CD8-positive, alpha-beta memory T cell (primary cell): ENCODE measurements at places on chromosomes 6 and 20. TPM values are rescaled to one million over a fixed set of nuclear protein-coding genes. Genes with fewer than 3 reads are reported as not detected.

DNA sequence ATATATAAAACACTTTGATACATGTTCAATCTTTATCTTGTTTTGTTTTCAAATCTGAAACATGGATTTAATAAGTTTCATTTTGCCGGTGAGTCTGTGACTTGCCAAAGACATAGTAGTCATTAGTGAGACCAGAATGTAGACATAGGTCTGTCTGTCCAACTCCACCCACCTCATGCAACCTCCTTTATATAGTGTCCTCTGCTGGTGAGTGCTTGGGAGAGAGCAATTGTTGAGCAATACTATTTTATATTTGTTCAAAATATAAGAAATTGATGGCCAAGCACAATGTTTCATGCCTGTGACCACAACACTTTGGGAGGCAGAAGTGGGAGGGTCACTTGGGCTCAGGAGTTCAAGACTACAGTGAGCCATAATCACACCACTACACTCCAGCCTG lies 10.8 kb upstream of the LY86 start:
- no peak for DNase-seq

DNA sequence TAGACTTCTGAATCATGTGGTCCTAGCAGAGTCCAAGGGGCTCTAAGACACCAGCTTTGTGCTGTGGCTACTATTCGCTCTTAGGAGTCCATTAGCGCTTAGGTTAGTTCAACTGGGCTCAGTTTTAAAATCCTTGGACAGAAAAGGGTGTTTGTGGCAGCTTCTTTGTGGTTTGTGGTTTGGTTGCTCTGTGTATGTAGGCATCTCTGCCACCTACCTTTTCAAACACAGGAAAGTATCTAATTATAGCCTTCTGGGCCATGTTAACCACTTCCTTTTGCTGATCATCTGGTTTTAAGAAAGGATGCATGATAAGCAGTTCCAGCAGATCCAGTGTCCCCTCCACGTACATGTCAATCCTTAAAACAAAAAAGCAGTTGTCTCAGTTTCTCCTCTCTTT lies 10.8 kb downstream of the GSTA4 start:
- DNase-seq = peak; percentile 48

Gene PTGIS
- 7.6 TPM for total RNA-seq

GRCh38 chr6:139765825-139766285 lies 391.4 kb upstream of the CITED2 start:
- no peak for DNase-seq

GRCh38 chr6:11428895-11429294 lies 108.7 kb upstream of the TMEM170B start:
- DNase-seq = no peak

- DNase-seq = no peak
Measured at GRCh38 chr6:33069021-33069738, 4.3 kb downstream of the HLA-DPA1 start.

Gene CPXM1
- total RNA-seq = 0.46 TPM

Gene SLC17A4
- not detected for total RNA-seq

DNA sequence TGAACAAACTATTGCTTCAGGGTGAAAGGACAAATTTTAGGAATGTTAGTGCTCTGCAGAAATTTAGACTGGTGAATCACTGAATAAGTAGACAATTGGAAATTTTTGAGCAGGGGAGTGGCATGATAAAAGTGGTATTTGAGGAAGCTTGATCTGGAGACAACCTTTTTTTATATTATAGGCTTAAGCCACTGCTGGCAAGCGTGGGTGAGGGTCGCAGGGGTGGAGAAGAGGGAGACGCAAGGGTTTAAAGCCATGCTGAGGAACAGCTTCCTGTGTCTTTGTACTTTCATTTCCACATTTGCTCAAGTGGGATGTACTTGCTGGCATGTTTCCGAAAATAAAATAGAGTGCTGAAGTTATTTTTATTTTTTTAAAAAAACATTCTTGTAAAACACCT lies 23.7 kb downstream of the NCOA7 start:
- DNase-seq = no peak

- DNase-seq = no peak
Measured at GRCh38 chr6:16690608-16691142, 70.6 kb downstream of the ATXN1 start.

DNA sequence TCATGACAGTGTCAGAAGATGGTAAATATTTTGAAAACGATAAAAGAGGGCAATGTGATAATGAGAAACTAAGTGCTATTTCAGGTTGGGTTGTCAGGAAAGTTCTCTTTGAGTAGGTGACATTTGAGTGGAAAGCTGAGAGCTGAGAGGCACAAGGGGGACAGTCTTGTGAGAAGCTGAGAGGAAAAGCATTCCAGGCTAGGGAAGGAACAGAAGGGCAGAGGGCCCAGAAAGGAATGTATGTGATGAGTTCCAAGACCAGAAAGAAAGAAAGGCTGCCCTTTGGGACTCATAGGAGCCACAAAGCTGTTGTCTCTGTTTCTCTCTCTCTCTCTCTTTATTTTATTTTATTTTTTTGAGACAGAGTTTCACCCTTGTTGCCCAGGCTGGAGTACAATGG lies 7.6 kb upstream of the RNF182 start:
- DNase-seq = no peak

Gene SHLD1
- total RNA-seq = 7.7 TPM
